ENCODE measurements at places on chromosomes 1 and 21. TPM values are rescaled to one million over a fixed set of nuclear protein-coding genes. Genes with fewer than 3 reads are reported as not detected.

Gene OR14K1
- not detected for total RNA-seq

Gene CRYAA
- 23.1 TPM for total RNA-seq

Gene SLC9C2
- not detected for total RNA-seq

Gene INAVA
- 6.2 TPM for total RNA-seq

Gene CATSPERE
- 3.8 TPM for total RNA-seq

Gene S100A16
- total RNA-seq, result 39.4 TPM

Gene VSIG8
- total RNA-seq, result not detected

All from camera-type eye (tissue), 1 donor.